SJSA1 (cell line): ENCODE measurements at places on chromosomes 5 and 9. TPM values are rescaled to one million over a fixed set of nuclear protein-coding genes. Genes with fewer than 3 reads are reported as not detected.

Gene TRPM3
- 0.03 TPM in 1 of 2 replicates, not detected in the other for total RNA-seq

Gene KCNIP1
- total RNA-seq: 2.2 and 3.1 TPM in 2 replicates

DNA sequence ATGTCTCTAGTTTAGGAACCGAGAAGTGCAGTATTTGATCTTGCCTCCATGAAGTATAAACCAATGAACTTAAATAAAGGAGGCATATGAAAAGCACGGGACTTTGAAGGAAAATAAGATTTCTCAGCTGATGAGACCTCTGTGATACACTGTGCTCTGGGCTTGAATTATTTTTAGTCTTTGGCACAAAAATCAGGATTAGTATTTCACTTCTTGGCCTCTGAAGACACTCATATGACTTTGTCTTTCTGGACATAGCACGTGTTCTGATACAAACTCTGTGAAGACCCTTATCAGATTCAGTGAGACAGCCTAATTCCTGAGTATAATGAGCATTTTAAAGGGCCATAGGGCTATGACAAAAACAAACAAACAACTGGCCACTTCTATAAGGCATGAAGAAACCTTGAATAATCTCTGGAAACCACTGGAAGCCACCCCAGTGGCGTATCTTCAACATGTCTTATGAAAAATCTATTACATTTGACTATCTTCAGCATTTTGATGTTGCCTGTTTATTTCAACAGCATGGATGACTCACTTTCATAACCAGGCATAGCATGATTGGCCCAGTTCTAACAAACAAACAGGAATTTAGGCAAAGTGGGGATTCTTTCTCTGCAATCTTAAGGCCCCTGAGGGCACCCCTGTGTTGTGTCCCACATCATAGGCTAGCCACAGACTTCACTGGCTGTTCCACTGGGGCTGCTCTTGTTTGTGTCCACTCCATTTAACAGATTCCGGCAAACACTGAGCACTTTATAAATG is 90.3 kb upstream of the ZNF462 start:
- H3K36me3 ChIP-seq: no peaks in the 10 kb centered on the region
- peak; percentile 48 for DNase-seq
- H3K4me3 ChIP-seq: no peak overlapping the region
- H3K27ac ChIP-seq: peak overlapping the region; percentile 4; the same call in 1 of the 2 replicates

GRCh38 chr5:112696786-112697185 is 40.9 kb upstream of the APC start:
- H3K36me3 ChIP-seq: no peaks in the 10 kb centered on the region
- H3K27ac ChIP-seq: no peak overlapping the region
- H3K4me3 ChIP-seq: no peak overlapping the region
- no peaks in the 10 kb centered on the region for H3K27me3 ChIP-seq
- H3K4me1 ChIP-seq: no peaks in the 10 kb centered on the region

- no peaks in the 10 kb centered on the region for H3K4me1 ChIP-seq
- H3K27ac ChIP-seq: no peak overlapping the region
- H3K4me3 ChIP-seq: no peak overlapping the region
- H3K27me3 ChIP-seq: no peaks in the 10 kb centered on the region
- no peak for DNase-seq
- H3K36me3 ChIP-seq: no peaks in the 10 kb centered on the region
These were observed 181.8 kb upstream of the CCNH start for GRCh38 chr5:87594566-87594965.

DNA sequence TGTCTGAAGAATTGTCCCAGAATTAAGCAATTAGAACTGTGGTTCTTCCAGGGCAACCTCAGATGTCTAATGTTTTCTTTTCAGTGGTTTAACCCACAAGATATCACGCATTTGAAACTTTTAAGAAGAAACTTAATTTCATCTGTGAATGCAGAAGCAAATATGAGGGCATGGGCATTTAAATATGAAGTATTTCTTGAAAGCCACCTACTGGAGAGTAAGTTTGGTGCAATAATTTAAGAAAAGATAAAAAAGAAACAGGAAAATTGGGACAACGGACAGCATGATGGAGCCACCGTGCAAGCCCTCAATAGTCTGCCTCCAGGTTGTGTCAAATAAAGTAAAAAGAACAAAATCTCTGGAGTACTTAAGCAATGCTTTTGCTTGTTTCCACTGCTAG is 1.2 kb upstream of the CAPSL start:
- H3K27me3 ChIP-seq: 0 out of 2 replicates have a peak, but pooled peaks cover 5% of the 10 kb centered on the region
- no peak overlapping the region for H3K27ac ChIP-seq
- H3K4me3 ChIP-seq: no peak overlapping the region

DNA sequence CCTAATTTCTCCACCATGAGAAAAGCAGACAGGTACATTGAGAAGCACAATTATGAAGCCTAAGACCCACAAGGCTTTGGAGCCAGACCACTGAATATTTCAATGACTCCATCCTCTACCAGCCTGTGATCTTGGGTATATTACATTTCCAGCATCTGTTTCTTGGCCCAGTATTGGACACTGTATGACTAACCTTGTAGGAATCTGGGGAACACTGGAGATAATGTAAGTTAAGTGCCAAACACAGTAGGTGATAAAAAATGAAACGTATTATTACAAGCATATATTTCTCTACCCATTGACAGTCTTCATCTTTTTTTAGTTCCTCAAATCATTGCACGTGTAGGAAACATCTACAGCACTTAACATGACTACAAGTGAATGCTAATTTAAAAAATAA is 28.6 kb upstream of the FEM1C start:
- H3K27ac ChIP-seq: no peak overlapping the region
- H3K4me3 ChIP-seq: no peak overlapping the region
- H3K27me3 ChIP-seq: no peaks in the 10 kb centered on the region
- H3K4me1 ChIP-seq: peaks cover 23% of the 10 kb centered on the region

Gene ARID3C
- not detected in 2 replicates for total RNA-seq

GRCh38 chr5:91027405-91028139 is 355.5 kb downstream of the ARRDC3 start:
- H3K4me3 ChIP-seq: no peak overlapping the region
- DNase-seq: no peak
- H3K4me1 ChIP-seq: no peaks in the 10 kb centered on the region
- no peaks in the 10 kb centered on the region for H3K36me3 ChIP-seq

DNA sequence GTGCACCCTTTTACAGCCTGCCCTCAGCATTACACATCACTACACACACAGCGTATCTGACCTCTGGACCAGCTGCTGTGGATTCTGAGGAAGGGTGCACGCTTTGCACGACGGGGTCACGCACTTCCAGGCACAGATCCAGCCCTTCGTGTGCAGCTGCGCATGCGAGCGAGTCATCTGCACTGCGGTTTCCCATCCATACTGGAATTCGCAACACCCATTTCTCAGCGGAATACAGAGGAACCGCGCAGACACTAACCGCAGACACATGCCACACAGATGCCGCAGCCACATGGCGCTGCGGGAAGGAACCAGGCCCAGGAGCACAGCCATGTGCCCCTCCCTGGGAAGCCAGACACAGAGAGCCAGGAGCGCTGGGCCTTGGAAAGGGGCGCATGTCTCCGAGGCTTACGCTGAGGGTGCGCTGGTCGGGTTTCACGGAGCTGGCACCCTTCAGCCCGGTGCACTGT is 43.5 kb downstream of the PNPLA7 start:
- H3K27ac ChIP-seq: no peak overlapping the region
- no peak for DNase-seq
- no peak overlapping the region for H3K4me3 ChIP-seq
- 0 out of 2 replicates have a peak, but pooled peaks cover 3% of the 10 kb centered on the region for H3K4me1 ChIP-seq
- H3K36me3 ChIP-seq: no peaks in the 10 kb centered on the region
- no peaks in the 10 kb centered on the region; the same call in 1 of the 2 replicates for H3K27me3 ChIP-seq

GRCh38 chr9:10613419-10613818 is 617 bp upstream of the PTPRD start:
- no peaks in the 10 kb centered on the region for H3K27me3 ChIP-seq
- DNase-seq: no peak
- H3K36me3 ChIP-seq: no peaks in the 10 kb centered on the region
- H3K4me1 ChIP-seq: no peaks in the 10 kb centered on the region

Gene UNC5A
- not detected in 2 replicates for total RNA-seq

GRCh38 chr9:89714321-89714720 is 109.5 kb downstream of the GADD45G start:
- H3K27ac ChIP-seq: no peak overlapping the region

- peaks cover 81% of the 10 kb centered on the region for H3K36me3 ChIP-seq
- no peaks in the 10 kb centered on the region for H3K27me3 ChIP-seq
- H3K27ac ChIP-seq: no peak overlapping the region
- H3K4me1 ChIP-seq: peaks cover 3% of the 10 kb centered on the region; the same call in 1 of the 2 replicates
These were observed 50.9 kb downstream of the COL5A1 start for GRCh38 chr9:134692573-134692860.

GRCh38 chr9:70753311-70753710 is 338.9 kb upstream of the KLF9 start:
- H3K4me1 ChIP-seq: no peaks in the 10 kb centered on the region
- no peak overlapping the region for H3K27ac ChIP-seq
- no peak overlapping the region for H3K4me3 ChIP-seq
- DNase-seq: no peak
- no peaks in the 10 kb centered on the region for H3K36me3 ChIP-seq

DNA sequence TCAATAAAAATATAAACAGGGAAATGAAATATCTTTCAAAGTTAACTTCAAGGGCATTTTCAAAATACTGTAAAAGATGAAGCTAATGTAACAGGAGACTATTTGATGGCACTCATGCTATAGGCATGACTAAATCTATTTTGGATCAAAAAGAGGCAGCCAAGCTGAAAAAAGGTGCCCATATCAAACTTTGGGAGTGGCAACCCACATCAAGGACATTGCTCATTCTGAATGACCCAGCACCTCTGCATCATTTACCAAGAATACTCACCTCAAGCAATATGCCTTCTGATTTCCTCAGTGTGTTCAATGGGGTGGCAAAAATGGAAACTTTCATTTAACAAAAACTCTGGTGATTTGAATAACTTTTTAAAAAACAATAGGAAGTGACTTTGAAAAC is 853.3 kb downstream of the TLE1 start:
- DNase-seq: no peak
- no peaks in the 10 kb centered on the region for H3K27me3 ChIP-seq
- H3K4me1 ChIP-seq: no peaks in the 10 kb centered on the region

- no peaks in the 10 kb centered on the region for H3K4me1 ChIP-seq
- no peaks in the 10 kb centered on the region for H3K36me3 ChIP-seq
- no peak overlapping the region for H3K4me3 ChIP-seq
- no peak for DNase-seq
These were observed 459.1 kb downstream of the SPOCK1 start for GRCh38 chr5:137040024-137040423.

DNA sequence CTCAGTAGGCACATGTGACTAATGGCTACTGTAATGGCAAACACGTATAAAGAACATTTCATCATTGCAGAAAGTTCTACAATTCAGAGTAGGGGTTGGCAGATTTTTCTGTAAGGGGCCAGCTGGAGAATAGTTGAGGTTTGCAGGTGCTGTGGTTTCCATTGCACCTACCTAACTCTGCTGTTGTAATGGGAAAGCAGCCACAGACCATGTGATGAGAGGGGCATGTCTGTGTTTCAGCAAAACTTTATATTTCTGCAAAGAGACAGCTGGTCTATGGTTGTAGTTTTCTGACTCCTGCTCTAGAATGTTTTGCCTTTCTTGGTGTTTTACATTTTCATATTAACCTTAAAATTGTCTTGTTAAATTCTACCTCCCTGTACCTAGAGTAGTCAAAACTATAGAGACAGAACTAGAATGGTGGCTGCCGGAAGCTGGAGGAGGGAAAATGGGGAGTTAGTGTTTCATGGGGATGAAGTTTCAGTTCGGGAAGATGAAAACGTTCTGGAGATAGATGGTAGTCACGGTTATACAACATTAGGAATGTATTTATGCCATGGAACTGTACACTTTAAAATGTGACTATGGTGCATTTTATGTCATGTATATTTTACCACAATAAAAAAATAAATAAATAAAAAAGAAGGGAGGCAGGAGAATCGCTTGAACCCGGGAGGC is 44.3 kb downstream of the NUP214 start:
- H3K36me3 ChIP-seq: peaks cover 30% of the 10 kb centered on the region
- no peaks in the 10 kb centered on the region for H3K27me3 ChIP-seq
- no peak for DNase-seq
- H3K4me1 ChIP-seq: no peaks in the 10 kb centered on the region
- H3K4me3 ChIP-seq: no peak overlapping the region

- no peaks in the 10 kb centered on the region for H3K27me3 ChIP-seq
- peaks cover 52% of the 10 kb centered on the region for H3K4me1 ChIP-seq
- H3K4me3 ChIP-seq: no peak overlapping the region; the same call in 1 of the 2 replicates
- DNase-seq: no peak
- H3K27ac ChIP-seq: peak overlapping the region; percentile 99
These were observed 480.0 kb upstream of the PAPPA start for GRCh38 chr9:115673599-115673998.

DNA sequence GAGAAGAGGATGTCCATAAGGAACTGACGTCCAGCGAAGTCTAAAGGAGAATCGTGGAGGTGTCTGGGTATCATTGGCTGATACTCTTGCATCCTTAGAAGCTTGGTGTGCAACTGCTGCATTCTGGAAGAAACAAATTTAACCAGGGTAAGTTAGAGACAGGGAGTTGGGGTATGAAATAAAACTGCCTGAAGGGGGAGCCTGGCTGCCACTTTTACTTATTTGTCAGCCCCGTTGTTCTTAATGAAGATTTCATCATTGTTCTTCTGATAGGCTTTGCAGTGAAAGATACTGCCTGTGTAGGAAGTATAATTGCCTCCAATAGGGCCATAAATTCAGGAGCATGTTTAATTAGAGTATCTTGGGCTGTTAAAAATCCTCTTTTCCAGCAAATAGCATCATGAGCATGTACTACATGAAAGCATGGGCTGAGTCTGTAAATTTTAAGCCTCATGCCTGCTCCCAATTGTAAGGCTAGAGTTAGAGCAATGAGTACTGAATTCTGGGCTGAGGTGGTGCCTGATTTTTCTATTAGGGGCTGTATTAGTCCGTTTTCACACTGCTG is 1264.5 kb upstream of the ACO1 start:
- H3K27me3 ChIP-seq: no peaks in the 10 kb centered on the region
- H3K27ac ChIP-seq: no peak overlapping the region
- no peaks in the 10 kb centered on the region for H3K4me1 ChIP-seq
- DNase-seq: no peak
- H3K36me3 ChIP-seq: no peaks in the 10 kb centered on the region
- no peak overlapping the region for H3K4me3 ChIP-seq

DNA sequence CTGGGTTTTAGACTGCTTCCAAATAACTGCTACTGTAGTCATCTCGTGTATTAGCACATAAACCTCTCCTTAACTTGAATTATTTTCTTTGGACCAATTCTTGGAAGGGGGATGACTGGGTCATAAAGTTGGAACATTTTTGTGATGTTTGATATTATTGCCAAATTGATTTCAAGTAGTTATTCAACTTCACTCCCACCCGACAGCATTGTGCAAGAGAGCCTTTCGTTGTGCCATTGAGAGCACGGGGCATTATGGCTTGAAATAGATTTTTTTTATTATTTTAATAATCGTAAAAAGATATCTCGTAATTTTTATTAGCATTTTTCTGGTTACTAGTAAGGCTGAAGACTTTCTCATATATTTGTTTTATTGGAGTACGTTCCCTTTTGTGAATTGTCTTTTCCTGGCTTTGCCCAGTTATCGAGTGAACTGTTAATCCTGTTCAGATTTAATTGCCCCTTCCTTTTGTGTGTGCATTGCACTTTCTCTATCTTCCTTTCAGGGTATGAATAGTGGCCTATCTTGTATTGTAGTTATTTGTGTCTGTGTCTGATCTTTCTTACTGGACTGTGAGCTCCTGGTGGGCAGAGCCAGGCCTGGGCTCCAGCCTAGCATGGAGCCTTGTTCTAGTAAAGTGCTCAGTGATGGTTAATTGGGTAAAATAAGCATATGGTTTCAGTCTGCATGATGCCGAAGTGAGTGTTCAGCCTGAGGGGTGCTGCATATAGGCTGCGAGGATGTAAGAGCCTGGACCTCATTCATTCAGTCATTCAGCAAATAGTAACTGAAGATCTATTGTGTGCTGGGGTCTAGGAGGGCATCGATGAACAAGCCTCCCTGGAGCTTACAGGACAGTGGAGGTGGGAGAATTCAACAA is 93.5 kb upstream of the SHB start:
- no peaks in the 10 kb centered on the region for H3K4me1 ChIP-seq
- no peak for DNase-seq
- no peak overlapping the region for H3K4me3 ChIP-seq
